ENCODE measurements at places on chromosomes 2 and 18. TPM values are rescaled to one million over a fixed set of nuclear protein-coding genes. Genes with fewer than 3 reads are reported as not detected.

The CFAP65 gene
- not detected for total RNA-seq

GRCh38 chr2:114007436-114007835, 117.5 kb downstream of the ACTR3 start:
- no peak for DNase-seq

The FAM228A gene
- total RNA-seq, result 3.9 TPM

The DYSF gene
- 21.3 TPM for total RNA-seq

DNA sequence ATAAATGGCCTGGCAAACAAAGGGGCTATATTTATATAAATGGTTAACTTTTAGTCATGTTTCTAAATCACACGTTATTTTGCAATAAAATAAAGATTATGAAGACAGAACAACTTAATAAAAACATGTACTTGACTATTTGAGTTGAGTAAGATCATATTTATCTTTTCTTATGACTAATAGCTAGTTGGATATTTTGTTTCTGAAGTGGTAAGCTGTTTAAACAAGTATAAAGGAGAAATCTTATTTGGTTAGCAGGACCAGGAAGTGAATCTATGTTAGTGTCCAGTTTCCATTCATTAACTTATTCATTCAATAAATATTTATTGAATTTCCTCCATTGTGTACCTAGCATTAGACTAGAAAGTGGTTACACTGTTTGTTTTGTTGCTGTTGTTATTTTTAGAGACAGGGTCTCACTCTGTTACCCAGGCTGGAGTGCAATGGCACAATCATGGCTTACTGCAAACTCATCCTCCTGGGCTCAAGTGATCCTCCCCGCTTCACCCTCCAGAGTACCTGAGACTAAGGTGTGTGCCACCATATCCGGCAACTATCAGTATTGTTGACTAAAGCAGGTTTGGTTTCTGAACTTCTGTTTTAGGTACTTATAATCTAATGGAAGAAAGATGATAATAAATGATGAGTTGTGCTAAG, 312.6 kb downstream of the DPP10 start:
- no peak for DNase-seq

GRCh38 chr2:48901416-48901815, 145.9 kb upstream of the LHCGR start:
- no peak for DNase-seq

DNA sequence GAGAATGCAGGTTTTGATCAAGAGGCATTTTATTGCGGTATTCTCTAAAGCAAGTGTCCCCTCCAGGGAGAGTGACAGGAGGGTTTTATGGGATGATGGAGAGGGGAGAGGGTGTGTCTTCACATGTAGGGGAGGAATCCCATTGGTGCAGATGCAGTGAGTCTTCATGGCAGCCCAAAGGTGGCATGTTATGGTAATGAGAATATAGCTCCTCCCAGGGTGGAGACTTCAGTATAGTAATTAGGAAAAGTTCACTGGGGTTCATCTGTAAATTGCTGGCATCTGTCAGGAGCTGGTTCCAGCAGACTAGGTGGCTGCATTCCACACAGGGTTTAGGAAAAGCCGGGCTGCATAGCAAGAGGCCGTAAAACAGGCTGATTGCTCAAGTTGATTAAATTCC, 230.7 kb upstream of the CCDC68 start:
- DNase-seq, result no peak

DNA sequence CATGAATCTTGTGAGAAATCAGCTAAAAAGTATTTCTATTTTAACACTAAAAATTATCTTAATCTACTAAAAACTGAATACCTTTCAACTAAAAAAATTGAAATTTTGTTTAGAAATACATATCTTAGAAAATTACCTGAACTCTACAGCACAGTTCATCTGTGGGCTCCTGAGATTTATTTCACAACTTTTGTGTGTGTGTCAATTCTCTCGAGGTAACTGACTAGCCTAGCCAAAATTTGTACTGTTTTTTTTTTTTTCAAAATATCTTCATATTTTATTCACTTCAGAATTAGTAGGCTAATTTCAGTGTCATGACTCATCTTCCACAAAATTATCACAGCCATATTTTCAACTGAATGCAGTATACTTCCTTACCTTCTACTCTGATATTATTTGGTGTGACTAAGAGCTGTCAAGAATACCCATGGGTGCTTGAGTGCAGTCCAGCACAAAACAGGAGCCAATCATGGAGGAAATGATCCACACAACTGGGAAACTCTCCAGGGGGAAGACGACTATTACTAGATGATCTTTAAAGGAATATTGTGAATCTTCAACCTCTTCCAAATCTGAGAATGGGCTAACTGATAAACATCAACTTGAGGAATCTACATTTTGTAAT, 174.6 kb downstream of the ZNF385B start:
- DNase-seq, result no peak

- no peak for DNase-seq
These were observed 278.6 kb upstream of the HS6ST1 start for GRCh38 chr2:128597121-128597762.
